Activated CD4-positive, alpha-beta T cell treated with anti-CD3 and anti-CD28 coated beads, Interleukin-2, amount 50 U/mL, for 1 hour (primary cell): ENCODE measurements at places on chromosomes 4 and X.

GRCh38 chr4:17347445-17347844, 164.4 kb downstream of the QDPR start:
- DNase-seq = peak; percentile 13

DNA sequence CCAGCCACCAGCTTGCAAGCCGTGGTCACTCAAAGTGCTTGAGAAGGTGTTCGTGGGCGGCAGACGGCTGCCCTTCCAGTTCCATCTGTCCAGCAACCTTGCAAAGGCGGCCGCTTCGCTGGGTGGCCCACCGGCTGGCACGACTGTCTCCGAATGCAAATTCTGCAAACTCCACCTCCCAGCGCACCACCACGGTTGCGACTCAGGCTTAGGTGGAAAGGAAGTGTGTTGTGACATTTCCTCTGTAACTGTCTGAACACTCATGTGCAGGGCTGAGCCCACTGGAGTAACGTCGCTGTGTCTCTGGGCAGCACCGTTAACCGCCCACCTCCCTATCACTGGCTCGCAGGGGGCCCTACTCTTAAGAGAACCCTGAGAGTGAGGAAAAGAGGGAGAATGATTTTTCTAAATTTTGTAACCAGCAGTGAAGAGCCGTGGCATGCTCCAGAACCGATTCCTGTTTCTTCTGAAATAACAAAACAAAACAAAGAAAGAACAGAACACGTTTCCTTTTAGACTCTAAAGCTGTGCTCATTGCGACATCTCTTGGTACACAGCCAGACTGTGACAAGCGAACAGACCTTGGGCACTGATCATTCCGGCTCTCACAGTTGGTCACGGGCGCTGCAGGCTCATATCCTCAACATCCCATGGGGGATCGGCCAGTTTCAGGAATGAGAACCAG, at the start of gene P2RY8:
Gene P2RY8 (minus strand): TSS at position 155 of the 685 bp plus-strand sequence. CDS start 70,627 bp downstream, outside the sequence.
- DNase-seq = peak; percentile 74

DNA sequence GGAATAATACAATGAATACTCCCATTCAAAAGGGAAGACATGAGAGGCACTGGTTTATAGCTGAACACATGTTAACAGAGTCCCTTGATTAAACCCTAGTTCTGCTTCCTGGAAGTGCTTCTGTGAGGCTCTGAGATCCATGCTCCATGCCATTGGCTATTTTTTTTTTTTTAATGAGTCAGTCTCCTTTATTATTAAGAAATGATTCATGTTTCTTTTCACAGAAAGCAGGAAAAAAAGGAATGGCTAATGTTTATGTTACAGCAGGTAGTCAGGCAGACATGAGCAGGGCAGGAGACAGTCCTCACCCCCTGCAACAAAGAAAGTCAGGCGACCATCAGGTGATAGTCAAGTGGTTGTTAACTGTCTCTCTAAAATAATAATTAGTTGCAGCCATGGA, 598.7 kb downstream of the EPHA5 start:
- no peak for DNase-seq

DNA sequence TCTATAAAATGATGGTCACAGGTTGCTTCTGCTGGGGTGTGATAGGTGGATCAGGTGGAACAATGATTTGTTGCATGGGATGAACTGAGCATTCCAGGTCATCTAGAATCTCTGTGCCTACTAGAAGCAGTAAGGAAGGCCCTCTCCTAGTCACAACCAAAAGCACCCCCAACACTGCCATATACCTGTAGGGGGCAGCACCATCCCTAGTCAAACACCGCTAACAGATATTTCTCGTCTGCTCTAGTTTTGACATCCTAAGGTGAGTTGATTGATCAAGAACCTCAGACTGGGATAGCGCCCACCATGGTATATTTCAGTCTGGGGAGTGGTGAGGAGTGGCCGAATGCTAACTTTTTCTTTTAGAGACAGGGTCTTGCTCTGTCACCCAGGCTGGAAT, 160.2 kb downstream of the NHS start:
- peak; percentile 6 for DNase-seq

- no peak for DNase-seq
These were observed 10.1 kb downstream of the SH3D19 start for GRCh38 chr4:151315212-151315886.

GRCh38 chr4:110799211-110799610, 176.3 kb upstream of the PITX2 start:
- no peak for DNase-seq

DNA sequence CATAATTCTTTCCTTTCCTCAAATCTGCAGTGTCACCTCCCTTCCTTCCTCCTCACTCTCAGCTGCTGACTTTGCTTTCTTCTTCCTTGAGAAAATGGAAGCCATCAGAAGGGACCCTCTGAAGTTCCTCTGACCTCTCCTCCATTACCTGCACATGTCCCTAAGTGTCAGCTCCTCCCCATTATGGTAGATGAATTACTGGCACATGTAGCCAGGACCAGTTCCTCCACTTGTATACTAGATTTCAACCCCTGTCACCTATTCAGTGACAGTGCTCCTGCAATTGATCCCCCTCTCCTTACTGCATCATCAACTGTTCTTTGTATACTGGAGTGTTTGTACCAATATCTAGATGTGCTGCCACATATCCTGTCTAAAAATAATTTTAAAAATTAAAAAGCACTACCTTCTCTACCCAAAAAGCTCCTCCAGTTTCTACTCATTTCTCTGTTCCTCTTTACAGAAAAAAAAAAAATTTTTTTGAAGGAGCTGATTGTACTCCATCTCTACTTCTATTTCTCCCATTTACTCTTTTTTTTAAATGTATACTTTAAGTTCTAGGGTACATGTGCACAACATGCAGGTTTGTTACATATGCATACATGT, 78.6 kb downstream of the CLCN5 start:
- DNase-seq = no peak

- no peak for DNase-seq
These were observed 335.2 kb downstream of the ADAM29 start for GRCh38 chr4:175253184-175253902.

GRCh38 chr4:53378171-53378482, 686 bp downstream of the FIP1L1 start:
- no peak for DNase-seq

DNA sequence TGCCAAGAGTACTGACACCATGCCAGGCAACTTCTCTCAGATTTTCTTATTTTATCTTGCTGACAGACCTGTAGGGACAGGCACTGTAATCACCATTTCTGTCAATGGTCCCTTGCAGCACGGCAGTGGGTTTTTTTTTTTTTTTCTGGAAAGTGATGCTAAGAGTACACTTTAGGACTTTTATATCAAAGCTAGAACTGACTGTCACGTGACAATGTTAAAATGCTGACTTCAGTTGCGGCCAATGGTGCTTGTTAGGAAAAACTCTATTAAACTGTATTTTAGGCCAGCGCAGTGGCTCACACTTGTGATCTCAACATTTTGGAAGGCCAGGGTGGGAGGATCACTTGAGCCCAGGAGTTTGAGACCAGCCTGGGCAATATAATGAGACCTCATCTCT, 12.3 kb upstream of the SCOC start:
- DNase-seq = no peak

- no peak for DNase-seq
These were observed 177.9 kb upstream of the IL15 start for GRCh38 chr4:141458501-141458900.

DNA sequence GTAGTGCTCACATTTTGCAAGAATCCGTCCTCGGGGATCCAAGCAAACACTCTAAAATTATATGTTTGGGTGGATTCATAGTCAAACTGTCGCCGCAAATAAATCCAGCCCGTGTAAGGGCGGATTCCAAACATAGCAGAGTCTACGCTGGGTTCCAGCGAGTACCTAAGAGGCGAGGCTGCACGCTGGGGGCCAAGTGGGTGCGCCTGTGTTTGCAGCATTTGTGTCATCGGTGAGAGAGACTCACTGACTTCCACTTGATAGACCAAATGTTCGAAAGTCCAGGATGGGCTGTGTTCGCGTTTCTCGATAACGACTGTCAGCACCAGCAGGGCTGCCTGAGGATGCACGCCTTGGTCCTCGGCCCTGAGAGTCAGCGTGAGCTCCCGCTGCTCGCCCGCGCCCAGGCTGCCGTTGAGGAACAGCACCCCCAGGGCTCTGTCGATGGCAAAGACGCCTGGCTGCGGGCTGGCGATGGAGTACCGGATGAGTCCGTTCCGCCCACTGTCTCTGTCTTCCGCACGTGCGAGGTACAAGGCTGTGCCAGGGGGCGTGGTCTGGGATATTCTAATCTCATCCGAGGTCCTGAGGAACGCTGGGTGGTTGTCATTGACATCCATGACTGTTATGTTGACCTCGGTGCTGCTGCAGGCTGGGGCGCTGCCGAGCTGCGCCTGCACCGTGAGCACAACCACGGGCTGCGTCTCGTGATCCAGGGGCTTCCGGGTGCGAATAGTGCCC, 158.7 kb downstream of the DCHS2 start:
- peak; percentile 27 for DNase-seq

DNA sequence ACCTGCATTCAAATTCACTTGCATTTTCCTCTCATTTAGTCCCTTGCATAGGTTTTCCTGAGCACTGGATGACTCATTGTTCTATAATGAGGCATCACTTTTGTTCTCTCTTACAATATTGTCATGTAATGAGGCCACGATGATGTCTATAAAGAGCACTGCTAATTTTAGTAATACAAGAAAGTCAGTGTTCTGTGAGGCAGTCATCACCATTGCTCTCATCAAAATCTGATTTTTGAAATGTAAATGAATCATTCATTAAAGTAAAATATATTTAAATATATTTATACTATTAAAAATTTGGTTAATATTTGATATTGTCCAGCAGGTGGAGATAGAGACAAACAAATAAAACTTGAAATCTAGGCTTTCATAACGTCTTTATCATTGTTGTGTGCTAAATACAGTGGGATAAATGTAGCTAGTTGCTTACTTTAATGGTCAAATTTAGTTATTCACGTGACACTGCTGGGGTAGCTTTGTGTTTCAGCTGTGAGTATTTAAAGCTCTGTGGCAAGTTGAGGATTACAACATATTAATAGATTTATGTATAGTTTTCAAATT, 15.4 kb downstream of the HMGB2 start:
- no peak for DNase-seq

- DNase-seq = no peak
These were observed 72.0 kb upstream of the MAGEB16 start for GRCh38 chrX:35726176-35726575.

GRCh38 chrX:109878236-109878635, 124.7 kb upstream of the TMEM164 start:
- no peak for DNase-seq

DNA sequence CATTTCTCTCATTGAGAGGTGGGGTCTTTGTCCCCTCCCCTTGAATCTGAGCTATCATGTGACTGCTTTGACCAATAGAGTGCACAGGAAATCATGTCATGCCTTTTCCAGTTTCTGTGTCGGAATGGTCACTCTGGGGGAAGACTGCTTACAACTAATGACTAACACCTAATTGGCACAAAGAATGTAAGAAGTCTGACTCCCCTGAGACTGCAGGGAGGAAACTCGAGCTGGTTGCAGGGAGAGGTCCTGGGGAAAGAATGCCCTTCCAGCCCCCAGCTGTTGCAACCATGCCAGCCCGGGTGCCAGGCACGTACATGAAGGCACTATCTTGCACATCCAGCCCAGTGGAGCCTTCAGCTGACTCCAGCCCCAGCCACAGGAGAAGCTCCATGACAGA, 254.2 kb downstream of the DHX15 start:
- DNase-seq = no peak

DNA sequence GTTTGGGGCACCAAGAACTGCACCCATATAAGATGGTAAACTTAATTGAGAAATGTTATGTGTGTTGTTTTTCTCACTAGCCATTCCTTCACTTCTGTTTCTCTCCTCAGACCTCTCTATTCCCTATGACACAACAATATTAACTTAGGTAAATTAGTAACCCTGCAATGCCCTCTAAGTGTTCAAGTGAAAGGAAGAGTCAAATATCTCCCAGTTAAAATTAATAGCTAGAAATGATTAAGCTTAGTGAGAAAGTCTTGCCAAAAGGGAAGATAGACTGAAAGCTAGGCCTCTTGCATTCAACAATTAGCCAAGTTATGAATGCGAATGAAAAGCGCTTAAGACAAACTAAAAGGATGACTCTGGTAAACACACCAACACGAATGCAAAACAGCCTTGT, 132.9 kb upstream of the KLF8 start:
- DNase-seq = no peak

- no peak for DNase-seq
These were observed 82.1 kb downstream of the ALPK1 start for GRCh38 chr4:112379306-112379705.

- DNase-seq = peak; percentile 59
These were observed 527 bp downstream of the NOA1 start for GRCh38 chr4:56976837-56977320.

DNA sequence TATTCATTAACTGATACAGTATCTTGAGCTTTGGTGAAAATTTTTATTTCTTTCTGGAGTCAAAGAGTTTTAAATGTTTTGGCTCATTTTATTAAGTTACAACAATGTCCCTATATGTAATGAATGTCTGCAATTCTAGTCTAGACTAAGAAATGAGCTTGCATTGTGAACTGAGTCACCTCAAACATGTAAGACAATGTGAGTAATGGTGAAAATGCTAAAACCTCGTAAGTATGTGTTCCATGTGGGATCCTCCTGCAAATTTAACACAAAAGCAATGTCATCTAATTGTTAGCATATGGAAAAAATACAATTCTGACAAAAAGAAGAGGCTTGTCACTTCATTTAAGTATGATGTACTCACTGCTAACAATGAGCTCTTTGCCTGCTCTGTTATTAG, 480.5 kb upstream of the FSTL5 start:
- DNase-seq = no peak

DNA sequence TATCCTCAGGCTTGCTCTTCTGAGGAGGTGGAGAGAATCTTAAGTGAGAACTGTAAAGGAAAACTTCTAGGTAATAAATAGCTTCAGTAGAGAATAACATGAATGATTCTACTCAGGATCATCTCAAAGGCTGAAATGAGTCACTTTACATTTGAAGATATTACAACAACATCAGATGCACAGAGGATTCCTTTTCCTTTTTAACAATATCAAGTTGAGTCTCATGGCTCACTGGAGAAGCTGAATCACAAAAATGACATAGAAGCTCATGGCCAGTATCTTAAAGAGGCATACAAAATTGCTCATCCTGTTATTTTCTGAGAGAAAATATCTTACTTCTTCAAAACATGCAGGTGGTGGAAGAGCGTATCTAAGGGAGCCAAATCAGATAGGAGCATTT, 72.5 kb upstream of the EMCN start:
- no peak for DNase-seq
